ENCODE measurements at places on chromosomes 1 and 21.
A peak's percentile ranks its signal among the peaks of the same experiment; 100 is the strongest.

GRCh38 chr1:17405898-17406759 lies 33.3 kb downstream of the RCC2 start:
- peak; percentile 89 for DNase-seq

DNA sequence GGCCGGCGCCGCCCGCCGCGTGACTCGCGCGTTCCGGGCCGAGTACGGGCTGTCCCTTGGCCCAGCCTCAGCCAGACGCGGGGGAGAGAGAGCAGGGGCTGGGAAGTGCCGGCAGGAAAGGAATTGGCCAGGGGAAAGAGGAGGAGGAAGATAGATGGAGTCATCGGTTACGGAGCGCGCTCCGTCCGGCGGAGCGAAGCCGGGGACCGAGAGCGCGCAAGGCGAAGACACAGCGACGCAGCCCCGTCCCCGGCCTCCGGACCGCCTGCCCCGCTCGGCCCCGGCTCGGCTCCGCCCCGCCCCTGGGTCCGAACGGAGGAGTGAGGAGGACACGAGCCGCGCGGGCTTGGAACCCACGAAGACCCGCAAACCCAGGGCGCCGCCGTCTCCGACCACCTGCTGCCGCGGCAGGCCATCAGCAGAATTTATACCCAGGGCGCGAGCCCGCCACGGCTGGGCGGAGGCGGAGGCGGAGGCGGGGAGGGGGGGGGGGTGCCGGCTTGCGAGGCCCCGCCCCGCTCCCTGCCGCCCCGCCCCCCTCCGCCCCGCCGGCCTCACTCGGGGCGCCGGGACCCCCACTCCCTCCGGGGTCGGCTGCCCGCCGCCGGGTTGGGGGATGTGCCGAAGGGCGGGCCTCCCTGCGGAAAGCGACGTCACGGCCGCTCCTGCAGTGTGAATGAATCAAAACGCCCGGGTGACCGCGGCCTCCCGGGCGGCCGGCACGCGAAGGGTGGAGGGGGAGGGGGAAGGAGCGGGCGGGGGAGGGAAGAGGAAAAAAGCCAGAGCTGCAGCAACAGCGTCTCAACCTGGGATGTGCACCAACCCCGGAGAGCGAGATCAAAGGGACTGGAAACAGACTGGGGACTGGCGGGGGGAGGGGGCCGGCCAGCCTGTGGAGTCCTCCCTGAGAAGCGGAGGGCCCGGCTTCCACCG lies at the start of gene LHX4:
Gene LHX4 (plus strand): TSS at position 782 of the 933 bp plus-strand sequence. CDS start 266 bp downstream, outside the sequence.
- no peak for DNase-seq

DNA sequence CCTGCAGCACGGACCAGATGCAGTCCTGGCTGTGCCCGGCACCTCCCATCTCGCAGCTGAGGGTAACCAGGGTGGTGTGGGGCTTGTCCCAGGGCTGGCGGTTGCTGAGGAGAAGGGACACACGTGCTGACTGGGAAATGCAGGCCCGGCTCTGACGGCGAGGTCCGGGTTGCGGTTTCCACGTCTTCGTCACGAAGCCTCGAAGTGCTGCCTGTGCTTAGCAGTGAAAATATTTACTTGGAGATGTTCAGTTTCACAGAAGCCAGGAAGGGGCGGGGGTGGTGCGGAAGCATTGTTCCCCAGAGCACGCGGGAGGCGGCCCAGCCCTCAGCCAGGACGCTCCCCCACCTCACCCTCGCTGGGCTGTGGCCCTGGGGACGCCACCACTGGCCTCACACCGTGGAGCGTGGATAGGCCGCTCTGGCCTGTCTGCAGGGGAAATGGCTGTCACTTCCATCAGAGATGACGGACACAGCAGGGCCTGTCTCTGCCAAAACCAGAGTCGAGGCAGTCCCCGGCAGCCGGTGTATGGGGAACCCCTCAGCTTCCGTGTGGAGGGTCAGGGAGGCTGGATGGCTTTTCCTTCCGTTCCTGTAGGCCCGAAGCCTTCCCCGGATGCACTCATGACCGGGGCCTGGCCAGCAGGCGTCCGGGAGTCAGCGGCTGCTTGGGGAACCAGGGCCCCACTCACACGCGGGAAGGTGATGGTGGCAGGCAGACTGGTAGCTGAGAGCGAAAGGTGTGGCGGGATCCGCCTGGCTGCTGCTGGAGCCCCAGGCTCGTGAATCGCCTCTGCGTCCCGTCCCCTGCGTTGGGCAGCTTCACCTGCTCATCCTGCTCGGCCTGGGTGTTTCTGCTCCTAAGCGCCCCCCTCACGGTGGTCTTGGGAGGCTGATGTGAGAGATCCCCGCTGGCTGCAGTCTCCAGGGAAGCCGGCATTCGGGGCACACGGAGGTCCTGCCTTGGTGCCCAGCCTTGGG lies 14.7 kb upstream of the POFUT2 start:
- no peak for DNase-seq

DNA sequence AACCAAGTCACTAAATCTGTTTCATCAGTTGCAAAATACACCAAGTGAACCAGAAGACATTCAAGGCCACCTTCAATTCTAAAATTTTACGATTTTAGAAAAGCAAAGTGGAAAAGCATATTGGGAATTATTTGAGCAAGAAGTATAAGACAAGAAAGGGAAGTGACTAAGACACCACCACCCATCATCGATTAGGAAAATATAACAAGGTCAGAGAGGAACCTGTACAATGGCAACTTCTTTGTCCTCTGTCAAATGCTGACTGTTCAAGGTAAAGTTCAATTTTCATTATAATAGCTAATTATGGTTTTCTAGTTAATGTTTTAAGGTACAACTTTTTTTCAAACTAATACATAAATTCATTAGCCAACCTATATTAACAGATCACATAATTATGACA lies 10.8 kb downstream of the FRRS1 start:
- no peak for DNase-seq

DNA sequence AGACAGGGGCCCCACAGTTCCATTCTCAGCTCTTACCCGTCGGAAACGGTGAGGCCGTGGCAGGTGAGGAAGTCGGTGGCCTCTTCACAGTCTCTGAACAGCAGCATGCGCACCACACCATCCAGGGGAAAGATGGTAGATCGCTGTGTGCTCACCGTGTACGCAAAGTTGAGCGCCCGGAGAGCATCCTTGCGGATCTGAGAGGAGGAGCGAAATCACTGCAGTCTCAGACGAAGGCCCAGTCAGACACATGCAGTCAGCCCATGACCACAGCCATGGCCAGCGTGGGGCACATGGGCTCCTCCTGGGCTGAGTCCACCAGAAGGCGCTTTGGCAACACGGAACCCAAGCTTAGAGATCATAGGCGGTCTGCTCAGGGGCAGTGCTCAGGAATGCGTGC lies 18.5 kb downstream of the MCM3AP start:
- DNase-seq, result no peak

GRCh38 chr1:226679262-226679661 lies 59.8 kb downstream of the ITPKB start:
- DNase-seq, result no peak

DNA sequence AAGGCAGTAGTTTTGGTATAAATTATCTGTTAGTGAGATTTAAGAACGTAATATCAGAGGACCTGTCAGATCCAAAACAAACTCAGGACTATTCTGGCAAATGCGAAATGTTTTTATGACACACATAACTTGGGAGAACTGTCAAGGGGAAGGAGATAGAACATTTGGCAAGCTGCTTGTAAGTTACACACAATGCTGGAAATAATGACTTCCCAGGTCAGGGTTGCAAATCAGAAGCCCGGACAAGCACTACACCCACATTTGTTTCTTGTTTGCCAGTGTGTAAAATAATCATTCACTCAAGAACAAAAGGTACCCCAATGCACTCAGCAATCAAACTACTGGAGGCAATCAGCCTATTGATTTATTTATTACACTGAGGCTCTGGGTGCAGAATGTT lies 354.7 kb downstream of the KCNH1 start:
- DNase-seq, result no peak

DNA sequence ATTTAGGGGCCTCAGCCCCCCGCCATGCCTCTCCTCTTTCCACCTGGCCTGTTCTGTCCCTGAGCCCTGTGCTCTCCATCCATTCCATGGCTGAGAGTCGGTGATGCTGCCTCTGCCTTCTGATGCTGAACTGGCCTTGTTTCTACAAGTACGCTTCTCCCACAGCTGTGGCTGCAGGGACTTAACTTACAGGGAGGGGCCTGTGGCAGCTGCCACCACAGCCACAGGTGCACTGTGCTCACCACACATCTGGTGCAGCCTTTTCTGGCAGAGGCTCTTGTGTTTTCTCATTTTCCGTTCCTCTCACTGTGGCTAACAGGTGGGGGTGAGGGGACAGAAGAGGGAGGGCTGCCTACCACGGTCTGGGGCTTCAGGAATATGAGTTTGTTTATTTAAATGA lies 4.2 kb downstream of the FMO1 start:
- DNase-seq, result no peak

- no peak for DNase-seq
Observed at GRCh38 chr1:55560266-55560665, 345.1 kb upstream of the USP24 start.

- DNase-seq, result peak; percentile 80
Observed at GRCh38 chr1:224592636-224593582, 23.2 kb upstream of the CNIH3 start.

- DNase-seq, result no peak
Observed at GRCh38 chr1:198850196-198850595, 211.4 kb downstream of the PTPRC start.

DNA sequence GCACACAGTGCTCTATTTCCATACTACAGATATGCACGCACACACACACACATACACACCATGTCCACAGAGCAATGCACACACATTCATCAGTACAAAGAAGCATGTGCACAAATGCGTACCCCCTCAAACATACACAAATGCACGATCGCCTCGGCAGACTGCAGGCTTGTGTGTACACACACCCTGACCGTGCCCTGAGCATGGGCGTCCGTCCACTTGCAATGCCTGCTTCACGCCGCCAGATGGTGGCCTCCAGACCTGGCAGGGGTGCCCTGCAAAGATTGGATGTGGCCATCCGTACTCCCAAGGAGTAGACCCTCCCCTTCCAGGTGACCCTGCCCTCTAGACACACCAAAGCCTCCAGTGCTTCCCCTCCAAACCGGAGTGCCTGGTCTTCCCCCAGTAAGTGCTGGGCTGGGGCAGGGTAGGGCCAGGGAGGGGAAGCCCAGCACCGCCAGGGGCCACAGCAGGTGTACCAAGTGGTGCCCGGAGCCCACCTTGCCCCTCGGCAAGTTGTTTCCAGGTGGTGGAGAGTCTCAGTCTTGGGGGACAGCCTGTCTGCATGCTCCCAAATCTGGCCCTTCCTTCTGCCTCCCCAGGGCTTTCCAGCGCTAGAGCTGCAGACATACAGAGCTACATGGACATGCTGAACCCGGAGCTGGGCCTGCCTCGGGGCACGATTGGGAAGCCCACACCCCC lies 20.6 kb downstream of the ESPN start:
- DNase-seq, result no peak

DNA sequence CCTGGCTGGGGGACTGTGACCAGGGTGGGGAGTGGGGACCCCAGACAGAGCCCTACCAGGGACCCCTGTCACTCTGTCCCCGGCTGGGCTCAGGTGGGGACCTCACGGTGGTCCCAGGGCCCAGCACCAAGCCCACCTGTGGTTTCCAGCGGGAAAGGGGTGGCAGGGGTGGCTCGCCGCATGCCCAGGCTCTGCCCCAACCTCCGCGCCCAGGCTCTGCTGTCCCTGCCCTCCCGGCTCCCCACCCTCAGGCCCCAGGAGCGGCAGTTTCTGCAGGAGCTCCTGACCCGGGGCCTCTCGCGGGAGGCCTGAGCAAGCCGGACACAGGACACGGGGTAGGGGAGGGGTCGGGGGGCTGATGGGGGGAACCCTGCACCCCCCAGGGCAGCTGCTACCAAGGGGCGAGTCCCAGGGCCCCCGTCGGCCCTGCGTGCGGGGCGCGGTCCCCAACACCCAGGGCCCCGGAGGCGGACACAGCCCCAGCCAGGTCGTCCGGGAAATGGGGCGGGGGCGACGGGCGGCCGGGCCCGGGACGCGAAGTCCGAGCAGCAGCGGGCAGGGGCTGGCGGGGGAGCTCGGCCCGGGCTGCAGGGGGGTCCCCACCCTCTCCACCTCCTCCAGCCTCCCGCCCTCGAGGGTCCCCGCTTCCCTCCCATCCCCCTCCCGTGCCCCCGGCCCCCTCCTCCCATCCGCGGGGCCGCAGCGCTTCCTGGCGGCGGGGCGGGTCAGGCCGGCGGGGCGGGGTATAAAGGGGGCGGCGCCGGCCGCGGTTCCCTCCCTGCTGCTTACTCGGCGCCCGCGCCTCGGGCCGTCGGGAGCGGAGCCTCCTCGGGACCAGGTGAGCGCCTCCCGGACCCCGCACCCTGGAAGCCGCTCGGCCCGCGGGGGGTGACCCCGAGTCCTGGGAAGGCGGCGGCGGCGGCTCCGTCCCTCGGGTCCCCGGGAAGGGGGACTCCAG lies at the start of gene COL6A2:
Gene COL6A2 (plus strand): TSS at position 777 of the 958 bp plus-strand sequence.
- DNase-seq, result peak; percentile 90

GRCh38 chr21:15826908-15827601 lies 97.3 kb downstream of the USP25 start:
- no peak for DNase-seq

DNA sequence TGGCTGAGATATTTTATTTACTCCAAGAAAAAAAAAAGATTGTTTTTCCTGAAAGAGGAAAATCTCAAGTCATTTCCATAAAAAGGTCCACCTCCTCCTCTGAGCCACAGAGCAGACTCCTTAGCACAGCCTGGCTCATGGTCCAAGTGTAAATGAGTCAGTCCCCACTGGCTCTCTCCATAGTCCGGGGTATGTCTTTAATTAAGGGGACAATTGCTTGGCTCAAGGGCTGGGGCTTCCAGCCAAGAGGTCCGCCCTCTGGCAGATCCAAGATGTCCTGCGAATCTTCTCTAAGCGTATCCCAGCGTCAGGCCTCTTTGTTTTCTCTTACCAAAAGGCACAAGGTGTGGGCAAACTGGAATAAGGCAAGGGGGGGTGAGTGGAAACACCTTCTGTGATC lies 33.3 kb downstream of the FOXD2 start:
- DNase-seq, result no peak

DNA sequence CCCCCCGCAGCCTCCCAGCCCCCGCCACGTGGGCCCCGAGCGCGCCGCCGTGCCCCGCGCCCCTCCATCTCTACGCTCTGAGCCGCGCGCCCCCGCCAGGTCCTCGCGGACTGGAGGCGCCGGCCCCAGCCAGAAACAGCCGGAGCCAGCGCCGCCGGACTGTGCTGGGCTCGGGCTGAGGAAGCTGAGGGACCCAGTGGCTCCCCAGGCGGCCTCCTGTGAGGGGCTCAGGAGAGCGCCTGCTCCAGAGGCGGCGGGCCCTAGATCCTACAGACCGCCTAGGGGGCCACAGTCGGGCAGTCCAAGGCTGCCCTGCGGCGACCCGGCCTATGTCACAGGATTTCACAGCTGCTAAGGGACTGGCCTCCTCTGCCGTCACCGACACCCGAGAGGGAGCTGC lies 82.1 kb downstream of the NENF start:
- no peak for DNase-seq

DNA sequence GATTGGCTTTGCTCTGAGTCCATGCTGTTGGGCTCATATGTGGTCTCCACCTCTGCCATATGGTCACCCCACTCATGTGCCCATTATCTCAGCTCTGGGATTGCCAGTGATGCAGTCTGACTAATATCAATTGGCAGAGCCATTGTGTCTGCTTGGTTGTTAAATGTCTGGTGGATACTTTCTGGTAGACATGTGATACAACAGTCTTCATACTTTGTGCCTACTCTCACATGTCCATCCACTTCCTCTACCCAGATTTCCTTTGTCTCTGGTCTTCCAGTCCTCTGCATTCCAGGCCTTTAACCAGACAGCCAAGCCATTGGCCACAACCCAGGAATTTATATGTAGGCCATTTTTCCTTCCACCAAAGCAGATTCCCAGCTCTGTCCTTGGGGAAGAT lies 30.8 kb upstream of the DIPK1A start:
- DNase-seq, result no peak
